ENCODE measurements at places on chromosomes 1 and 21.
A peak's percentile ranks its signal among the peaks of the same experiment; 100 is the strongest.

- DNase-seq, result no peak
Measured at GRCh38 chr1:51534447-51534846, 15.4 kb upstream of the EPS15 start.

- no peak for DNase-seq
Measured at GRCh38 chr1:93588206-93588605, 93.4 kb downstream of the BCAR3 start.

DNA sequence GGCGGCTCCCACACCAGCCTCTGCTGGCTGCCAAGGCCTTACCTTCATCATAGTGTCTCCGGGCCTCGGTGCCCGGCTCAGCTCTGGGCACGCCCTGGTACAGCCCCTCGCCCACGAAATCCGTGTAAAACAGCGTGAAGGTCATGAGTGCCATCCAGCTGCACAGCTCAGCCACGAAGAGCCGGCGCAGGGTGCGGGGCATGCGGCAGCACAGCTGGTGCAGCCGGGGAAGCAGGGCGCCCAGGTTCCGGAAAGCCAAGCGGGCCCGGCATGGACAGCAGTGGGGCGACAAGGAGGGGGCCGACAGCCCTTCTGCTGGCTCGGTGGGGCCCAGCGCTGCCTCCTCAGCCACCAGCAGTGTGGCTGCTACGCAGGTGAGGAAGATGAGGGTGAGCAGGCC is 17.5 kb downstream of the SLC45A3 start:
- DNase-seq, result no peak

DNA sequence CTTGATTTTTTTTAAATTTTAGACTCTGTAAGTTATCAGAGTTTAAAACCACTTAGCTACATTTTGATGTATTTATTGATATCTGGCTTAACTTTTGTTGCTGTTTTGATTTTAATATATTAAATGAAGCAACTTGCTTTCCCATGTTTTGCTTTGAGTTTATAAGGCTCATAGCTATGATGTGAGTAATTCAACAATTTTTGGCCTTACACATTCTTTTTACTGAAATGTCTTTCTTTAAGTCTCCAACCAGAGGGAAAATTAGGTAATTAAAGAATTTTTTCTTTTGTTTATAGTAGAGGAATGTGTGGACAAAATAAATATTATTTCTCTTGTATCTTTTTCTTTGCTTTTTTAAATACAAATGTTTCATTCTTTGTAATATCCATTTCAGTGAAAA is 258.3 kb upstream of the ADAMTS5 start:
- no peak for DNase-seq

DNA sequence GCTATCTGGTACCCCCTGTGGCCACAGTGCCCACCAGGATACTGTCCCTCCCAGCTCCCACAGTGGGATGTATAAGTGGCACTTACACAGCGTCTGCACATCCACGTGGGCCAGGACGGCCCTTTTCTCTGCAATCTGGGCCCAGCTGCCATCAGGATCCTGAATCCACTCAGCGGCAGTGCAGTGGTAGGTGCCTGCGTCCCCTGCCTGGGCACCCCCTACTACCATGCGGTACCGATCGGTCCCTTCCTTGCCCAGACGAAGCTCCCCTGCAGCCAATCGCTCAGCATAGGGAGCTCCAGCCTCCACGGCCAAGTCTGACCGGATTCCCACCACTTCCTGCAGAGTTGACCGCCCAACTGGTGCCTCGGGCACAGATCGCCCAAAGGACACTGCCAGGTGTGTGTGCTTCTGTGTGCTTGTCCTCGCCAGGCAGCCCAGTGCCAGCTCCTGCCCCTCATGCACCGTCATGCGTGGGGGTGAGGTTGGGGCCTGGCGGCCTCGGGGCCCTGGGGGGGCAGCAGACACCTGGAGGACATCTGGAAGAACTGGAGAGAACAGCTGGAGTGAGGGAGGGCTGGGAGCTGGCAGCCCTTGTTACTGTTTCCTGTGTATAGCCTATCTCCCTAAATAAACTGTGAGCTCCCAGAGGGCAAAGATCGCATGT is 4.7 kb downstream of the IGSF8 start:
- DNase-seq, result no peak

DNA sequence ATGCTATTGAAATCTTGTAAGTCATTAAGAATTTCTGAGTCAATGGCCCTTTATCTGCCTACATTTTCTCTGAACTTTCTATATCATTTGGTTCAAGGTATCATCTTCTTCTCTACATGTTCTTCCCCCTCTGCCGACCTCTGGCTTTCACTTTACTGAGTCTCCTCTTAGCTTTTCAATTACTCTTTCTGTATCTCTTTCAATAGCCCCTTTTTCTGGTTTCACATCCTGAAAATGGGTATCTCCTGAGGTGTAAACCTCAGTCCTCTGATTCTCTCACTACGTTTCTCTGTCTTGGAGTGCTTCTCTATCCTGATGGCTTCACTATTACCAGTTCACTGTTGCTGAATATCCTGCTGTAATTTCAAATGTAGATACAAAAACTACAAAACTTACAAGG is 98.9 kb downstream of the LYST start:
- no peak for DNase-seq

- DNase-seq, result no peak
Measured at GRCh38 chr1:37476460-37477197, 2.2 kb downstream of the ZC3H12A start.

DNA sequence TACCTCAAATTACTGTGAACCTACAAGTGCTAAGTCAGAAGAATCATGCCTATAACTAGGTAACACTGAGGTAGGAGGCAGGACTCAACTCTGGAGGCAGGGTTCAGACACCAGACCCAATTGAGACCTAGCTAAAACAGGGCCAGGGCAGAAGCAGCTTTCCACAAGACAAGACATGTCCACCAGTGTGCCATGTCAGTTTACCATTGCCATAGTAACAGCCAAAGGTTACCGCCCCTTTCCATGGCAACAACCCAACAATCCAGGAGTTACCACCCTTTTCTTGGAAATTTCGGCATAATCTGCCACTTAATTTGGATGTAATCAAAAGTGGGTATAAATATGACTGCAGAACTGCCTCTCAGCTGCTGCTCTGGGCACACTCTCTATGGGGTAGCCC is 432.3 kb downstream of the DPYD start:
- no peak for DNase-seq

DNA sequence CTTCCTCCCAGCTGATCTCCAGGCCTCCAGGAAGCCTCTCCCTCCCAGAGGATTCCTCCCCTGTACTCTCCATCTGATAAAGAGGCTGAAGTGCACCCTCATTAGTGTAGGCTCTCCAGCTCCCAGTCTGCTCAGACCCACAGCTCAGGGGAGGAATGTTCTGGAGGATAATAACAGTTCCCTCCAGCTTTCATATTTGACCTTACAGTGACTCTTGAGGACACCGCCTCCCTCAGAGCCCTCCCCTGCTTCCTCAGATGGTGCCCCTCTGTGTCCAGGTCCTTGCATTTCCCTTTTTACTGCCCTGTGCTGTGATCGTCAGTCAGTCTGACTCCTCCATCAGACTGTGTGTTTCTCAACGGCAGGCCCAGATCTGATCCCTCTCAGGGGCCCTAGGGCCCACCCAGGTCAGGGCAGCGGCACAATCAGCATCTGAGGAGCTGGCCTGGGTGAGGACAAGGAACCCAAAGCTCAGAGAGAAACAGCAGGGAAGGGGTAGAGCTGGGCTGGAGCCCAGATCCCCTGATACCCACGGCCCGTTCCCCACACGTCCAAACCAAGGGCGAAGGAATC is 1.1 kb upstream of the SHISAL2A start:
- no peak for DNase-seq

DNA sequence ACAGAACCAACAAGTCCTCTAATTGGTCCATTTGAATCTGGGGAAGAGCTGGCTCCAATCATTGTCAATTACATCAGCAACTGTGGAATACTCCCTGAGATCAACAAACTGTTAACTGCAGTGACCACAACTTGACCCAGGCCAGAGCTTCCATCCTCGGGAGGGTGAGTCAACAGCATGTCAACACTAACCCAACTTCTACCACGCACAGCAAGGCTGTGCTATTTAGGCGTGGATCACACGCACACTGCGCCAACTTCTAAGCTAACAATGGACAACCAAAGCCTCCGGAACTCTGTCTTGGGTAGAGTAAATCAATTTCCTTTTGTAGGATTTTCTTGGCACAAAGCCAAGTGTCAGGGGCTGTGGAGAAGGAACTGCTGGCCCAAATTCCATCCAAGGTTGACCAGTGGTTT is 30.4 kb downstream of the APP start:
- peak; percentile 15 for DNase-seq

DNA sequence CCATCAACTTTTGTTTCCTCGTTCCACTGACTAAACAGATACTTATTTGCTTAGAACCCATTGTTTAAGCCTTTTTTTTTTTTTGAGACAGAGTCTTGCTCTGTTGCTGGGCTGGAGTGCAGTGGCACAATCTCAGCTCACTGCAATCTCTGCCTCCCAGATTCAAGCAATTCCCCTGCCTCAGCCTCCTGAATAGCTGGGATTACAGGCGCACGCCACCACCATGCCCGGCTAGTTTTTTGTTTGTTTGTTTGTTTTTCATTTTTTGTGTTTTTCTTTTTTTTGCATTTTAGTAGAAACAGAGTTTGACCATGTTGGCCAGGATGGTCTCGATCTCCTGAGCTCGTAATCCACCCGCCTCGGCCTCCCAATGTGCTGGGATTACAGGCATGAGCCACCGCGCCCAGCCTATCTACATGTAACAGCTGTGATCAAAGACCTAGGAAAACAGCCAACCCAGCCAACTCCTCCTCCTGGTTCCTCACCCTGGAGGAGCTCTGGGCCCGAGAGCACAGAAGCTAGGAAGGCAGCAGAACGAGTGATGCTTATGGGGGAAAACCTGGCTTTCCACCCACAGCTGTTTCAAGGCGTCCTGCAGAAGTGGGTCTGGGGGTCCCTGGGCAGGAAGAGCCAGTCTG is 32.9 kb downstream of the KCNN3 start:
- peak; percentile 82 for DNase-seq

DNA sequence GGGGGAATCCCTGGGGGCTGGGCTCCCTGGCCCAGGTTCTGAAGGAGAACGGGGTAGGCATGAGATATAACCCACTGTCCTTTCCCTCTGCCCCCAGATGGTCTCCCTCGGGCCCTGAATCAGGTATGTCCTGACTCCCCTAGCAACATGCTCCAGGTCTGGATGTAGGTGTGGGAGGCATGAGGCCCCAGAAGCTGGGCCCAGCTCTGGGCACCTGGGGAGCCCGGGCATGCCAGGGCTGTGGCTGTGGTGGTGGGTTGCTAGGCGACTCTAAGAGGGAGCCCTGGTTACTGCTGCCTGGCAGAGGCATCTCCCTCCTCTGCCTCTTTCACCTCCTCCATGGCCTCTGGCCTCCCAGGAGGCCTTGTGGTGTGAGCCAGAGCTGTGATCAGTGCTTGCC is 16.2 kb downstream of the FOXO6 start:
- DNase-seq, result no peak

DNA sequence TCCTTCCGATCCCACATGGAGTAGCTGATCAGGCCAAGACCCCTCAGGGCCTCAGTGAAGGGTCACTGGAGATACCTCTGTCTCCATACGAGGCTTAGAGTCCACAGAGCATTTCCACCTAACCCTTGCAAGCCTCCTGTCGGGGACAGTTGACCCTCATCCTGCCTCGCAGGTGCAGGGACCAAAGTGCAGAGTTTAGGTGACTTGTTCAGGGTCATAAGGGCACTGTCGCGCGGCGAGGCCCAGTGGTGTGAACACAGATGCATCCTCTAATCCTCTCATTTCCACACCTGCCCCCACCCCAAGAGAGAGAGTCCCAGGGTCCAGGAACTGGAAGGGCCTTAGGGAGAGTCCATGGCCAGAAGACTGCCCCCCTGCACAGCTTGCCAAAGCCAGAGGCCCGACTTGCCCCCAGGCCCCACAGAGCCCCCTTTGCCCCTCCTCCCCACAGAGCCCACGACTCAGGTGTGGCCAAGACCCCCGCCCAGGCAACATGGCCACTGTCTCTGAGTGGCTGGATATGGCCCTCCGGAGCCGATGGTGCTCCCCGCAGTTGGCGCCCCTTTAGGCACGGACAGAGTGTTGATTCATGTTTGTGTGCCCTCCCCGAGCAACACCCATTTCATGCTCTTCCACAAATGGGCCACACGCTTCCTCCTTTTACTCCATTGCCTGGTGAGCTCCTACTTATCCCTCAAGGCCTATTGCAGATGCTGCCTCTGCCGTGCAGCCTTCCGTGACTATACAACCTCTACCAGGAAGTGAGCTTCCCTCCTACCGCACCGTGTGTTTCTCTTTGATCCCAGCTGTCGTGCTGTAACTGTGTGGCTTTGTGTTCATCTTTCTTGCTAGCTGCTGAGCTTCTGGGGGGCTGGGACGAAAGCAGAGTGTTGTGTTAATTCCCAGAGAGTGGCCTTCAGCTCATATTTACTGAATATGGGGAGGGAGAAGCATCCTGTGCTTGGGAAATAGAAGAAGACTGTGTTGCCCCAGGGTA is 1.7 kb downstream of the TRPM2 start:
- no peak for DNase-seq

DNA sequence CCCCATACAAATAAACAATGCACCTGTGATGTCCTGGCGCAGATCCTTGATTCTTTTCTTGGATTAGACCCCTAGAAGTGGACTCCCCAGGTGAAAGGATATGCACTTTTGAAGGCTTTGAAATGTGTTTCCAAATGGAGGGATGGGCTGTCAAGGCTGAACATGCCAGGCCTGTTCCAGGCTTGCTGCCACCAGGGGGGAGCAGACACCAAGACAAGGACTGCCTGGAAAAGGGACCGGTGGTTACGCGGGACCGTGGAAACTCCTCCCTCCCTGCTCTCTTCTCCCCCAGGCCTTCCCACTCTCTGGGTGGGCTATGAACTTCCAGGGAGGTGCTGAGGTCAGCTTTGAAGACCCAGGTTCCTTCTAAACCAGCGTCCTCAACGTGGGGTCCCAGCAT is 12.7 kb downstream of the C1QB start:
- DNase-seq, result peak; percentile 20

DNA sequence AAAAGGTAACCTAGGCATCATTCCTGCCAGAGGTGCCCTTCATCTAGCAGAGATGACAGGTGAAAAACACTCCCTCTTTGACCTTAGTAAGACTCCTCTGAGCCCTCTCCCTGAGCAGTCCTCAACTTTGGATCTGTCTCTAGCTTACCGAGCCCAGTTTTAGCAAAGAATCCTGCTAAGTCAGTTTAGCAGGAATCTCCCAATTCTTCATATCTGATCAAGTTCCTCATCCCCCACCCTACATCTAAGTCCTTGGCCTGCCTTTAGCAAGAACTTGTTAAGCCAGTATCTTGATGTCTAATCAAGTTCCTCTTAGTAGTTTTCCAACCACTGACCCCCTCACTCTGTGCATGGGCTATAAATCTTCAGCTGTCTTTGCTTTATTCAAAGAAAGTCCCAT is 235.6 kb downstream of the OMA1 start:
- DNase-seq, result no peak
